Germinal center (tissue), 1 donor: ENCODE measurements at places on chromosomes 7 and 10.

- no peak for DNase-seq
These were observed 6.6 kb downstream of the C10orf90 start for GRCh38 chr10:126663880-126664279.

GRCh38 chr10:44245601-44245938 lies 139.3 kb downstream of the CXCL12 start:
- DNase-seq: no peak

DNA sequence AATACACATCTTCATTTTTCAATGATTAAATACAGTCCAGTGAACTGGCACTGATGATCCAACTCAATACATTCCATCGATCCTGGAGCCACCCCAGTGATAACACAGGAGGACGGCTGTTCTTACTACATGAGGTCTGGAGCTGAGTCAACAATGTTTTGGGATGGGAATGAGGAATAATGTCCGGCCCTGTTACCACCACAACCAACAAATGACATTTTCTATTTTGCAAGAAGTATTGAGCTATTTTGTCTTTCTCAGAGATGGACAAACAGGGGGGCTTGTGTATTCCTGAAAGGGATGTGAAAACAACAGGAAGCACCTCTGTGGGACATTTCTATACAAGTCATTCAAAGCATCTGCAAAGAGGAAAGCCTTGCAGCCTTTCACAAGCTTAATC lies 249.2 kb downstream of the PARD3 start:
- DNase-seq: no peak

- DNase-seq: no peak
These were observed 168.3 kb upstream of the RNF32 start for GRCh38 chr7:156472267-156472666.

- DNase-seq: no peak
These were observed 33.9 kb downstream of the DNAJB6 start for GRCh38 chr7:157370742-157371141.

DNA sequence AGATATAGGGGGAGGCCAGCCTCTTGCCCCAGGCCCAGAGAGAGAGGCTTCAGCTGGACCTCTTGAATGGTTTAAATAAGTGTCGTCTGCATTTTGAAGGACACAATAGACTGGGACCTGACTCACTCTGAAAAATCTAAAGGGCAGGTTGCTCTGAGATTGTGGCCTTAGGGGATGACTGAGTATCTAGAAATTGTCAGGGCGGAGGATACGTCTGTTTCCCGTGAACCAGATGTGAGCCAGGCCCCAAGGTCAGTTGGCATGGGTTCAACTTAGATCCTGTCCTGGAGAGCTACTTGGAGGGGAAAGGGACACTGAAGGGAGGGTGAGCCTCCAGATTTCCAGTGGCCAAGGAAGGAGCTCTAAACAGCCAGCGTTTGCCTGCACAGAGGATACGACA lies 110.2 kb downstream of the CHN2 start:
- no peak for DNase-seq
